Natural killer cell (primary cell): ENCODE measurements at places on chromosomes 6 and 20.

GRCh38 chr20:58870293-58871014 lies 17.9 kb downstream of the GNAS start:
- H3K27ac ChIP-seq = no peak overlapping the region
- H3K4me1 ChIP-seq = no peaks in the 10 kb centered on the region
- no peak overlapping the region for H3K4me3 ChIP-seq
- no peaks in the 10 kb centered on the region for H3K36me3 ChIP-seq
- DNase-seq = peak; percentile 46

GRCh38 chr6:26304797-26305640 lies 60.0 kb upstream of the BTN3A2 start:
- peaks cover 31% of the 10 kb centered on the region for H3K4me1 ChIP-seq
- peak; percentile 80 for DNase-seq
- no peaks in the 10 kb centered on the region for H3K27me3 ChIP-seq
- peak overlapping the region; percentile 65 for H3K27ac ChIP-seq

- H3K4me3 ChIP-seq = no peak overlapping the region
- no peaks in the 10 kb centered on the region for H3K4me1 ChIP-seq
- no peak overlapping the region for H3K27ac ChIP-seq
- DNase-seq = no peak
- H3K27me3 ChIP-seq = no peaks in the 10 kb centered on the region
These were observed 55.1 kb downstream of the MYLK4 start for GRCh38 chr6:2695454-2696095.

GRCh38 chr6:73169633-73170032 lies 55.7 kb downstream of the KHDC1L start:
- H3K4me1 ChIP-seq = no peaks in the 10 kb centered on the region
- no peak overlapping the region for H3K4me3 ChIP-seq
- no peaks in the 10 kb centered on the region for H3K36me3 ChIP-seq
- DNase-seq = no peak
- no peak overlapping the region for H3K27ac ChIP-seq

DNA sequence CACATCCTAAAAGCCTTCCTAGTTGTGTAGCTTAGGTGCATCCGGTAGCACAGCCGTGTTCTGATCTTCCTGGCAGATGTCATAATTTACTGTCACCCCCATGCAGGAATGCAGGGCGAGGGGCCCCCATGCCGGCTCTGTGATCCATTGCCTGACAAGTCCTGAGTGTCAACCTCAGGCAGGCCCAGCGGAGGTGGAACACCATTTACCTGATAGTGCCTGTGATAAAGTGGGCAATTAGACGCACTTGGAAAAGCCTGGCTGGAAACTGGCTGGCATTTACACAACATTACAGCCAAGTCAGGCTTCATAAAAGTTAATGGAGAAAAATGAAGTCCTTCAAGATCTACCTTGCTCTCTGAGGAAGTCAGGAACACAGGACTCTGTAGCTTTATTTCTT lies 521.4 kb upstream of the JAG1 start:
- no peaks in the 10 kb centered on the region for H3K27me3 ChIP-seq
- no peak overlapping the region for H3K4me3 ChIP-seq
- no peak for DNase-seq
- no peak overlapping the region for H3K27ac ChIP-seq
- no peaks in the 10 kb centered on the region for H3K36me3 ChIP-seq

GRCh38 chr6:123945386-123945785 lies 141.7 kb downstream of the NKAIN2 start:
- H3K36me3 ChIP-seq = no peaks in the 10 kb centered on the region
- DNase-seq = no peak
- H3K27ac ChIP-seq = no peak overlapping the region
- no peaks in the 10 kb centered on the region for H3K4me1 ChIP-seq
- H3K27me3 ChIP-seq = no peaks in the 10 kb centered on the region

- no peaks in the 10 kb centered on the region for H3K36me3 ChIP-seq
- DNase-seq = no peak
- H3K4me3 ChIP-seq = no peak overlapping the region
- no peaks in the 10 kb centered on the region for H3K27me3 ChIP-seq
- H3K27ac ChIP-seq = peak overlapping the region; percentile 56
These were observed 83.6 kb downstream of the PLEKHG1 start for GRCh38 chr6:150683320-150683719.

- no peaks in the 10 kb centered on the region for H3K36me3 ChIP-seq
- H3K4me1 ChIP-seq = peaks cover 39% of the 10 kb centered on the region
These were observed 20.5 kb downstream of the BCAS4 start for GRCh38 chr20:50815162-50815989.

GRCh38 chr6:20639161-20639560 lies 104.9 kb downstream of the CDKAL1 start:
- no peaks in the 10 kb centered on the region for H3K4me1 ChIP-seq
- no peak overlapping the region for H3K4me3 ChIP-seq
- peaks cover 2% of the 10 kb centered on the region for H3K36me3 ChIP-seq
- no peaks in the 10 kb centered on the region for H3K27me3 ChIP-seq
- no peak overlapping the region for H3K27ac ChIP-seq
- DNase-seq = no peak

- no peaks in the 10 kb centered on the region for H3K36me3 ChIP-seq
- no peak overlapping the region for H3K4me3 ChIP-seq
- H3K27me3 ChIP-seq = peaks cover 2% of the 10 kb centered on the region
These were observed 10.9 kb upstream of the BCKDHB start for GRCh38 chr6:80095600-80095999.

GRCh38 chr6:30463651-30464618 lies 25.4 kb upstream of the HLA-E start:
- no peak overlapping the region for H3K27ac ChIP-seq
- peak; percentile 48 for DNase-seq
- H3K36me3 ChIP-seq = no peaks in the 10 kb centered on the region
- H3K27me3 ChIP-seq = peaks cover 86% of the 10 kb centered on the region
- H3K4me1 ChIP-seq = peaks cover 52% of the 10 kb centered on the region

DNA sequence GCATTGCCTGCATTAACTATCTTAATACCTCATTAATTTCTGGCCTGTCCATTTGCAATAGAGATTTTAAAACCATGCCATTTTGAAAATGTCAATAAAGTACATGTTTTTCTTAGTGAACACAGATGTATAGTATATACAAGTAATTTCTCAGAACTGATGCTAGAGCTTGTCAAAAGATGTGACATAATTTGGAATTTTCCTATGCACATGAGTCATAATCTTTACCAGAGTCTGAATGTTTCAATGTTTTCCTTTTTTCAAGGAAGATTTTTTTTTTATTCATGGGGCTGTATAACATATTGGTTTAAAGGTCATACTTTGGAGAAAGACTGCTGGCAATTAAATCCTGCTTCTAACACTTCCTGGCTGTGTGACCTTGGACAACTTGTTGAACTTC lies 1347.5 kb upstream of the ADGRB3 start:
- H3K27me3 ChIP-seq = no peaks in the 10 kb centered on the region
- no peak overlapping the region for H3K27ac ChIP-seq
- no peaks in the 10 kb centered on the region for H3K36me3 ChIP-seq
- DNase-seq = no peak
- H3K4me3 ChIP-seq = no peak overlapping the region
- no peaks in the 10 kb centered on the region for H3K4me1 ChIP-seq

GRCh38 chr6:1348675-1349074 lies 36.8 kb downstream of the FOXQ1 start:
- peaks cover 10% of the 10 kb centered on the region for H3K27me3 ChIP-seq
- no peak overlapping the region for H3K4me3 ChIP-seq
- H3K4me1 ChIP-seq = no peaks in the 10 kb centered on the region

- H3K4me3 ChIP-seq = no peak overlapping the region
- no peaks in the 10 kb centered on the region for H3K36me3 ChIP-seq
- DNase-seq = no peak
- no peak overlapping the region for H3K27ac ChIP-seq
- no peaks in the 10 kb centered on the region for H3K27me3 ChIP-seq
- H3K4me1 ChIP-seq = no peaks in the 10 kb centered on the region
These were observed 185.3 kb upstream of the SUPT3H start for GRCh38 chr6:45563041-45563440.

GRCh38 chr6:113642001-113642713 lies 215.0 kb upstream of the MARCKS start:
- H3K4me3 ChIP-seq = no peak overlapping the region
- H3K36me3 ChIP-seq = no peaks in the 10 kb centered on the region
- H3K27me3 ChIP-seq = no peaks in the 10 kb centered on the region
- H3K4me1 ChIP-seq = no peaks in the 10 kb centered on the region
- DNase-seq = no peak

DNA sequence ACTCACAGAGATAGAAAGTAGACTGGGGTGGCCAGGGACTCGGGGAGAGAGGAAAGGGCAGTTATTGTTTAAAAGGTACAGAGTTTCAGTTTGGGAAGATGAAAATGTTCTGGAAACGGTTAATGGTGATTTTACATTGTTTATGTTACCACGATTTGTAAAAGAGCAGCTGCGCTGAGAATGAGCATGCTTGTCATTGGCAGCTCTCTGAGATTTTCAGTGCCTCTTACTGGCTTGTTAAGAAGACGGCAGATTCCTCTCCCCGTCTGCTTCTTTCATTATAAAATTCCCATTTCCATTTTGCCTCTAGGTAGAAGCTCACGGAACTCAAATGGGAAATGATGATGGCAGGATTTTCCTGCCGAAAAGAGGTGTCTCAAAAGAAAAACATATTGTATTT lies 39.7 kb upstream of the PPP1R3G start:
- H3K4me1 ChIP-seq = no peaks in the 10 kb centered on the region
- H3K36me3 ChIP-seq = no peaks in the 10 kb centered on the region
- no peaks in the 10 kb centered on the region for H3K27me3 ChIP-seq
- H3K4me3 ChIP-seq = no peak overlapping the region

DNA sequence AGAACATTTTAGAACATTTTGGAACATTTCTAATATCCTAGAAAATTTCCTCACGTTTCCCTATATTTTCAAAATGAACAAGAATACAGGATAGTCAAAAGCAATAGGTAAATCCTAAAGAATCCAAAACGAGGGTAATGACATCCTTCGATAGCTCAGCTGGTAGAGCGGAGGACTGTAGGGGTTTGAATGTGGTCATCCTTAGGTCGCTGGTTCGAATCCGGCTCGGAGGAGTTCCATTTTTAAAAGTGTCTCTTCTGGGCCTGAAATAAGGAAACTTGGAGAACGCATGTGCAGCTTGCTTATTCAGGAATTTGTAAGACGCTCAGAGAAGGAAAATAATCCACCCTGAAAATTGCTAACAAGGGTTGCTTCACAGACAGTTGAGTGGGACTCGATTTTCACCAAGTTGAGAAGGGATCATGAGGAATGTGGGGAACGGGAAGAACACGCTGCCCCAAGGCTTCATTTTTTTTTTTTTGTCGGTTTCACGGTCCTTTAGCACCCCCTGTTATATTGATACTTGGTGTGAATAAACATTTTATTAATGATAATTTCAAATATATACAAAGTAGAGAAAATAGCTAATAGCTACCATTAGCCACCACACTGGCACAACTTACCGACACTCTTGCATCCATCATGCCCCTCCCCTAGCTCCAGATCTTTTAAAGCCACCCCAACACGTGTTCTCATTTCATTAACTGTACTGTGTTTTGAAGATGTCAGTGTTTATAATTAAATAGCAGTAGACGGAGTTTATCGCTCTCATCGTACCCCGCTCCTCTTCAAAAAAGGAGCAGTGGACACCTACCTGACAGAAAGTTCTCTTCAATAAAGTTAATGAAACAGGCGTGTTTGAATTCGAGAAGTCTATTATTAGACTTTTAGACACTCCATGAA lies 1.8 kb upstream of the ABT1 start:
- peaks cover 21% of the 10 kb centered on the region for H3K36me3 ChIP-seq
- peaks cover 20% of the 10 kb centered on the region for H3K27me3 ChIP-seq
- no peak for DNase-seq
- peaks cover 18% of the 10 kb centered on the region for H3K4me1 ChIP-seq

DNA sequence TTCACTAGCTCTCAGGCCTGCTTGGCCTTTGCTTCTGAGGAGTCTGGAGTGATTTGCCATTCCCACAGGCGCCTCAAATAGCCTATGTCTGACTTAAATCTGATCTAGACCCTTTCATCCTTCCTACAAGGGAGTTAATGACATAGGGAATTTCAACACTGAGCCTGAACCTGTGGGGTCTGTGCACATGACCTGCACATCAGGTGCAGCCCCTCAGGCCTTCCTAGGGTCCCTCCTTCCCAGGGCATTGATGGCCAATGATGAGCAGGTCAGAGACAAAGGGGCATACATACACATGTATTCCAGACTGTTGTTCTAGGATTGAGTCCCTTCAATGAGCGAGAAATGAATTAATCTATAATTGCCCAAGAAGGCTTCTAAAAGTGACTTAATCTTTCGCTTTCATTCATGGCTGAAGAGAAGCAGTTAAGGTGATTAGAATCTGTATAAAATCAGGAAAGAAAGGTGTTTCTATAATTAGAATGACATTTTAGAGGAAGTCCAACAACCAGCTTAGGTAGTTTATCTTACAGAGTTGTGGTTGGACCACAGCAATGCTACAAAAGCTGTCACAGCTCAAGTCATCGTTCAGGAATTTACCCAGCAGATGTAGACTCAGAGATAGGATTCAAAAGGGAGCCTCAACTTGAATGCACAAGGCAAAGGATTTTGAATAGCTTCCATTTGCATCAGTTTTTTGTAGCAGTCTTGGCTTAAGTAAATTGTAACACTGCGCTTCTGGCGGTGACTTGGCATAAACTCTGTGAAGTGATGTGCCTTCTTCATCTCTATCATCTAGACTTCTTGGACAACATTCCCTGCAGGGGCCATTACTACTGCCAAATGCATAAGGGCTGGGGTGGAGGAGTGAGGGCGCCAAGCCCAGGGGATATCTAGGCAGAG lies 27.0 kb upstream of the TBC1D7 start:
- no peaks in the 10 kb centered on the region for H3K27me3 ChIP-seq
- H3K4me1 ChIP-seq = peaks cover 33% of the 10 kb centered on the region
- peak overlapping the region; percentile 15 for H3K4me3 ChIP-seq
- H3K27ac ChIP-seq = peak overlapping the region; percentile 85
- H3K36me3 ChIP-seq = no peaks in the 10 kb centered on the region

- H3K4me3 ChIP-seq = no peak overlapping the region
- DNase-seq = no peak
- H3K4me1 ChIP-seq = no peaks in the 10 kb centered on the region
- no peaks in the 10 kb centered on the region for H3K36me3 ChIP-seq
- peaks cover 10% of the 10 kb centered on the region for H3K27me3 ChIP-seq
These were observed 73.6 kb downstream of the NCR2 start for GRCh38 chr6:41408982-41409381.

DNA sequence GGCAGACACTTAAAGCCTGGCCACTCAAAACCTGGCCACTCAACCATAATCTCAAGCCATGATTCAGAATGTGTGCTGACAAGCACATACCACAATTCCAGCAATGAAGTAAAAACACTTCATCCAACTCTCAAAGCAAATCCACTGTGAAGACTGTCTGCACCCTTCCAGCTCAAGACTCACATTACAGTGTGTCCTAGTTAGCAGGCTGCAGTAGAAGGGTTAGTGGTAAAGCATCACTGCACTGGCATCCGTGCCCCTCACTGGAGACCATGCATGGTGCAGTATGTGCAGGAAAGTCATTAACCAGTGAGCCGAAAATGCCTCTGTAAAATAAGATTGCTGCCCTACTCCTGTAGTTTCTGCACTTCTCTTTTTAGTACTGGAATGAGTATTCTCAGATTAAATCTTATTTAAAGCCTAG lies 43.4 kb downstream of the SLC23A2 start:
- no peak for DNase-seq
- no peaks in the 10 kb centered on the region for H3K27me3 ChIP-seq
- no peak overlapping the region for H3K27ac ChIP-seq

GRCh38 chr6:13764996-13765395 lies 49.4 kb downstream of the MCUR1 start:
- no peak overlapping the region for H3K4me3 ChIP-seq
- H3K27me3 ChIP-seq = no peaks in the 10 kb centered on the region
- no peak for DNase-seq
- peaks cover 24% of the 10 kb centered on the region for H3K4me1 ChIP-seq
- H3K36me3 ChIP-seq = no peaks in the 10 kb centered on the region
- H3K27ac ChIP-seq = no peak overlapping the region

- no peaks in the 10 kb centered on the region for H3K36me3 ChIP-seq
- H3K4me3 ChIP-seq = no peak overlapping the region
- H3K4me1 ChIP-seq = no peaks in the 10 kb centered on the region
- H3K27me3 ChIP-seq = no peaks in the 10 kb centered on the region
- DNase-seq = no peak
These were observed 76.4 kb downstream of the HMGN3 start for GRCh38 chr6:79157961-79158644.
